ENCODE measurements at places on chromosomes 11 and 22.

DNA sequence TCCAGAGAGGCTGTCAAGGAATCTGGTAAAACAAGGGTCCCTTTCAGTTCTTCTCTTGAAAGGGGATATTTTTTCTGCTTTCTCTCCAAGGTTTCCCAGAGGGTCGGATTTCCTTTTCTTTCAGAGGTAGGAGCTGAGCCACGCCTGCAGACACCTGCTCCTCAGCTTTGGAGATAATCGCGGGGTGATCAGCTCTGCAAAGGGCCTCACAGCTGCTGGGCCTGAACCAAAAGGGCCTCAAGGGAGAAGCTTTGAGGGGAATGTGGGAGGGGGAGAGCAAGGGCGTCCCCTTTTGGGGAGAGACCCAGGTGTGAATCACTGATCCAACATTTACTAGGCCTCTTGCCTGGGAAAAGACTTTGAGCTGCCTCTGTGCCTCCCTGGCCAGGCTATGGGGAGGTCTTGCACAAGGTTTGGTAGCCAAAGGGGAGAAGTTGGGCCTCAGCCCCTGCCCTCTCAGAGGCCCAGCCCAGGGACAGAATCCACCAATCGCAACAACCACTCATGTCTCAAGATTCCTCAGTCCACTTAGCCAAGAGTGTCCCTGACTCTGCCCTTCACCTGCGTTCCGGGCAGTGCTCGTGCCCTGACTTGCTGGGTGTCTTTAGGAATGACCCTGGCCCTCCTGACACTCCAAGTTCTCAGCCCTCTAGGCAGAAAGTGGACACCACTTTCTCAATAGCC is 14.0 kb upstream of the TP53I11 start:
- no peak for DNase-seq

DNA sequence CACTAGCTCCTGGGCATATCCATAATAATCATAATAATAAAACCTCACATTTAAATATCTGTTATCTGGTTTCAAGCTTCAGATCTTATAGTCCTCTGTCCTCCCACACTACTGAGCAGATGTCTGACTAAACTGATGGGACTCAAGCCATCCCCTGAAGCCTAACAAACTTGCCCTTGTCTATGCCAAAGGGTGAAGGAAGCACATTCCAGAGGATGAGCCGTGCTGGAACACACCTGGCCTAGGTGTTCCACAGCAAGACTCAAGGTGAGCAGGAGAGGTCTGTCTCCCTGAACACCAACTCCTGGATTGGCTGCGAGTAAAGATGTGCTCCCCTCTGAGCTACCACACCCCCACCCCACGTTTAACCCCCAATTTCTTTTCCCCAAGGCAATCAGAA is 14.7 kb downstream of the SCUBE2 start:
- no peak for DNase-seq

GRCh38 chr11:12222055-12222792 is 111.8 kb downstream of the MICAL2 start:
- DNase-seq: no peak

DNA sequence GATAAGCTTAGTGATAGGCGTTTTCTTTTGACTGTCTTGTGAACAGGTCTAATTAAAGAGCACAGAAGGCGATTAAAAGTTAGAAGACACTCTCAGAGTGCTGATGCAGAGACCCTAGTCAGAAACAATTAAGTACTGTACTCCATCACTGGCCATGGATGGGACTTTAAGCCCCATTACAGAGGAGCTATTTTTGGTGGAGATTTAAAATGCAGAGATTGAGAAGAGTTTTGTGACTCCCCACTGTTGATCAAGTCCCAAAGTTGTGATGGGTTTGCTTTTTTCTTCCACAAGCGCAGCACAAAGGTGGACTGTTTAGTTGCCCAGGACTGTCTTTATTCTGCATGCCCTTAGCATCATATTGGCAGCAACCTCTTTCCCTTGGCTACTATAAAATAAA is 978 bp downstream of the LUZP2 start:
- no peak for DNase-seq

DNA sequence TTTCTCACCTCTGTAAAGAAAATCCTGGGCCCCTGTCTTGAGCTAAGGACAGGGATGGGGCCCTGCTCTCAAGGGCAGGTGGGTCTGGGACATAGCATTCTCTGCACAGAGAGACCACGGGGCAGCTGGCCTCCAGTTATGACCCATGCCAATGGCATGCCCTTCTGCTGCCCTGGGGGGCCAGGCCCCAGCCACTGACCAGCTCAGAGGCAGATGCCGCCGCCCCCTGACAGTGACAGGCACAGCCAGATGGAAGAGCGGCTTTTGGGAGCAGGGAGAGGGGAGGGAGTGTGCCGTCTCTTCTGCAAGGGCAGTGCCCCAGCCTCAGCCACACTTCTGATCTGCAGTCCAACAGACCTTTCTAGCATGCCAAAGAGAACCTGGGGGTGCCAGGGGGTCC is 114.8 kb upstream of the NAV2 start:
- DNase-seq: no peak

DNA sequence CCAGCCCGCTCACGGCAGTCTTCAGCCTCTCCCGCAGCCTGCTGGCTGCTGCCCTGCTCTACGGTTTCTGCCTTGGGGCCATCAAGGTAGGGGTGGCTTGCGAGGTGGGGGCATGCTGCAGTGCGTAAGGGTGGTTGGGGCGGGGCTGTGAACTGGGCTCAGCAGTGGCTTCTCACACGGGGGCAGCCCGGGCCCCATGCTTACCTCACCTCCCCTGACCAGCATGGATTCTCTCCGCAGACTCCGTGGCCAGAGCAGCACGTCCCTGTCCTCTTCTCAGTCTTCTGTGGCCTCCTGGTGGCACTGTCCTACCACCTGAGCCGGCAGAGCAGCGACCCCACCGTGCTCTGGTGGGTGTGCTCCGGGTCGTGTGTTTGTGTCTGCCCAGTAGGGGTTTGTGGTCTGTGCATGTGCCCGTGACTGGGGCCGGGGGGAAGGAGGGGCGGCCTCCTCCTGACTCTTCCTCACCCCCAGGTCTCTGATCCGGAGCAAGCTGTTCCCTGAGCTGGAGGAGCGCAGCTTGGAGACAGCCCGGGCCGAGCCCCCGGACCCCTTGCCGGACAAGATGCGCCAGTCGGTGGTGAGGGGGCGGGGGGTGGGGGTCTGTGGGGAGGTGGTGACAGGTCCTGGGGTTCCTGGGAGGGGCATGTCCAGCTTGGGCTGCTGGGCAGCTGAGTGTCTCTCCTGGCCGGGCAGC is 9.5 kb downstream of the PCNX3 start:
- DNase-seq: no peak

- no peak for DNase-seq
Measured at GRCh38 chr11:126358763-126359160, 3.3 kb downstream of the ST3GAL4 start.

GRCh38 chr11:34840736-34841386 is 75.3 kb downstream of the APIP start:
- DNase-seq: peak; percentile 0

DNA sequence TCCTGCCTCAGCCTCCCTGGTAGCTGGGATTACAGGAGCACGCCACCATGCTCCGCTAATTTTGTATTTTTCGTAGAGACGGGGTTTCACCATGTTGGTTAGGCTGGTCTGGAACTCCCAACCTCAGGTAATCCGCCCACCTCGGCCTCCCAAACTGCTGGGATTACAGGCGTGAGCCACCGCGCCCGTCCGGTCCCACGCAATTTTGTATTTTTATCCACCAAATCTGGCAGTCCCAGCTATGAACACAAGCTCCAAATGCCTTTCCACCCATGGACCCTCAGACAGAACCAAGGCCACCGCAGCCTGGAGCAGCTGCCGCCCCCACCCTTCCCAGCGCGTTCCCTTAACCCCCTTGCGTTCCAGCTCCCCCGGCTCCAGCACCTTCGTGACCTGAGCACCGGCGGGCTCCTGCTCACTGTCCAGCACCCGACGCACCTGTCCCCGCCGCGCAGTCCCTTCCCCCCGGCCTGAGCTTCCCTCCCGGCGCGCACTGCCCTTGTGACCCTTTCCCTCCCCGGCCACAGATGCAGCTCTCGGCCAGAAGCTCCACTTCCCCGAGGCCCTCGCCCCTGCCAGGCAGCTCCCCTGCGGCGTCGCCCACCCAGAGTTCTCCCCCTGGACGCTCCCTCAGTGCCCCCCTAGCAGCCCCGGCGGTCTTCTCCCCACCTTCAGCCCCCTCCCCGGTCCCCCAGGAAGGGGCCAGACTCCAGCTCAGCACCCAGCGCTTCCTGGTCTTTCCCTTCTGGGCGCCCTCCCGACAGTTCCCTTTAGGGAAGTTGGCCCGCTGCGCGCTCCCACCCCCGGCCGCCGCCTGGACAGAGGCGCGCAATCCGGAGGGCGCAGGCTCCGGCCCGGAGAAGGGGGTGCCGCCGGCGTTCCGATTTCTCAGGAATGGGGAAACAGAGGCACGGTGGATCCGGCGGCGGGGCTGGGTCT is 5.6 kb upstream of the ZBED4 start:
- no peak for DNase-seq

GRCh38 chr11:134584706-134585445 is 172.8 kb upstream of the B3GAT1 start:
- DNase-seq: no peak

- peak; percentile 12 for DNase-seq
Measured at GRCh38 chr22:22770280-22770871, 117.2 kb upstream of the IGLL5 start.

GRCh38 chr11:22539821-22540256 is 85.8 kb downstream of the FANCF start:
- peak; percentile 72 for DNase-seq

- DNase-seq: no peak
Measured at GRCh38 chr22:17980638-17981051, 43.7 kb downstream of the MICAL3 start.

DNA sequence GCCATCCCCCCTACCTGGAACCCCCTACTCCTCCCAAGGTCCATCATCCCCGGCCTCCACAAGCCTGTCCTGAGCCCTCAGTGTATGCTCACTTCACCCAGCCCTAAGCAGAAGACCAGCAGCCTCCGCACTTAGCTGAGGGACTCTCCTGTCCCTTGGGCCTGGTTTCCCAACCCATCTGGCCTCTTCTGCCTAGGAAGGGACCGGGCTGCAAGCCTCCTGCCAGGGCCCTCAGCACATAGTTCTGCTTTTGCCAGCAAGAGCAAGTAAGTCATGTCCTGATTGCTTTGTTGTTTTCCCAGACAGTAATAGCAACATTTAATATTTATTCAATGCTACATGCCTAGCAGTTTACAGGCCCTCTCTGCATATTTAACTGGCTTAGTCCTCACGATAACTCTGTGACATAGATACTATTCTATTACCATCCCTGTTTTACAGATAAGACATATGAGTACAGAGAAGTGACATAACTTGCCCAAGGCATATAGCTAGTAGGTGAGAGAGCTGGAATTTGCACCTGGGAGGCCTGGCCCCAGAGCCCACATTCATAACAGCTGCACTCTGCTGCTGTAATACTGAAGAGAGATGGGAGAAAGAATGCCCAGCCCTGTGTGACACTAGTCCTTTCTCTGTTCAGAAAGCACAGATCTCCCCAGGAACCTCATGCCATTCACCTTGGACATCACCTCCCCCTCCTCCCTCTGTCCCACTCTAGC is 139.2 kb downstream of the PARVA start:
- DNase-seq: no peak

DNA sequence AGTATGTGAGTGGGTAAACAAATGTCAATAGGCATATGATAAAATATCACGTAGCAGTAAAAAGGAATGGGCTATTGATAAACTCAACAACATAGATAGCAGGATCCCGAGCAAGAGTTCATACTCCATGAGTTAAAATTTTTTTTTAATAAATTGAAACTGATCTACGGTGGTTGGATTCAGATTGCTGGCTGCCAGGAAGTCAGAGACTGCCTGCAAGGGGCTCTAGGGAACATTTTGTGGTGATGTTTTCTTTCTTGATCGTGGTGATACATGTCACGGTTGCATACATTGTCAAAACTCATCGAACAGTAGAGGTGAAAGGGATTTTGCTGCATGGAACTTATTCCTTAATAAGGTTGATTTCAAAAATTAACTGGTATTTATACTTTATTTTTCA is 62.6 kb upstream of the WNT7B start:
- DNase-seq: no peak

DNA sequence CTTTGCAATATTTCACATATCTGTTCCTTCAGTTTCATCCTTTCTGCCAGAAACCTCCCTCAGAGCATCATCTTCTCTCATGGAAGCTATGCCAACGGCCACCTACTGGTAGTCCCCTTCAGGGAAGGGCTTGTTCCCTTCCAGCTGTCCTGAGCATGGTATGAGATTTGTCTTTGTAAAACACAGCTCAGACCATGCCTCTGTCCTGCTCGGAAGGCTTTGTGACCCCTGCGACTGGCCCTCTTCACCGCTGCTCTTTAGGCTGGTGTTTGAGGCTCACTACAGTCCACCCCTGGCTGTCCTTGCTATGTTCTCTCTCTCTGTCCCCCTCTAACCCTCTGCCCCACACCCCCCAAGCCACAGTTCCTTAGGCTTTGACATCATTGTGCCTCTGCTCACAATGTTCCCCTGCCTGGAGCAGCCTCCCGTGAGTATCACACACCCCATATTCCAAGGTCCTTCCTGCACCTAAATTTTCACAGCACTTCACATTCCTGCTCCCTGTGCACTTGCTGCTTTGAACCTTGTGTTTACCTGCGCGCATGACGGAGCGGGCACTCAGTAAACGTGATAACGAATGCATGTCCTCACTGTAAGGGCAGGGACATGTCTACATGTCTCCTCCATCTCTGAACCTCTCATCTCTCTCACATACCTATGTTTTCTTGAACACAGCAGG is 24.0 kb upstream of the ACER3 start:
- no peak for DNase-seq

DNA sequence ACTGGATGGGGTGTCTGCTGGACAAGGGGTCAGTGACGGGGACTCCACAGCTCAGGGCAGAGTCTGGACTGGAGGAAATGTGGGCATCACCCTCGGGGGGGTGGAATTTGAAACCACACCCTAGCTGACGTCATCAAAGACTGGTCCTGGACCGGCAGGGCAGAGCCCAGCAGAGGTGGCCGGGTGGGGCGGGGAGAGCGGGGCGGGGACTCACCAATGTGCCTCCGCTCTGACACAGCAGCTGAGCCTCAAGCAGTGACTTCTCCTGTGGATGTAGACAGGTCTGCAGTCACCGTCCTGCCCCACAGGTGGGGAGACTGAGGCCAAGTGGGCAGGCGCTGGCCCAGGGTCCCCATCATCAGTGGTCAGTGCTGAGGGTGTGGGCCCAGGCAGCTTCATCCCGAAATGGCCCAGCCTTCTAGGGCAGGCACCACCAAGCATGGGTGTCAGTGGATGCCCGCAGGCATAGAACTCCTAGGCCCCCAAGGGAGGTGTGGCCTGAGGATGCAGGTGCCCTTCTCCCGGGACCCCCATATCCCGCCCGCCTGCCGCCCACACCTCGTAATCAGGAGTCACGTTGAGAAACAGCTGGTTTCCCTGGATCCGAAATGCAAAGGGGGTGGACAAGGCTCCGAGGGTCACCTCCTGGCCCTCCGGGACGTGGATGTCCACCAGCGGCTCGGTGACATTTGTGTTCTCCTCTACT is 603 bp downstream of the CDHR5 start:
- DNase-seq: no peak

Data from NCI-H1694 (cell line).